ENCODE measurements at places on chromosomes 7 and 10.

GRCh38 chr7:2037808-2038522 is 194.8 kb downstream of the MAD1L1 start:
- DNase-seq, result no peak

DNA sequence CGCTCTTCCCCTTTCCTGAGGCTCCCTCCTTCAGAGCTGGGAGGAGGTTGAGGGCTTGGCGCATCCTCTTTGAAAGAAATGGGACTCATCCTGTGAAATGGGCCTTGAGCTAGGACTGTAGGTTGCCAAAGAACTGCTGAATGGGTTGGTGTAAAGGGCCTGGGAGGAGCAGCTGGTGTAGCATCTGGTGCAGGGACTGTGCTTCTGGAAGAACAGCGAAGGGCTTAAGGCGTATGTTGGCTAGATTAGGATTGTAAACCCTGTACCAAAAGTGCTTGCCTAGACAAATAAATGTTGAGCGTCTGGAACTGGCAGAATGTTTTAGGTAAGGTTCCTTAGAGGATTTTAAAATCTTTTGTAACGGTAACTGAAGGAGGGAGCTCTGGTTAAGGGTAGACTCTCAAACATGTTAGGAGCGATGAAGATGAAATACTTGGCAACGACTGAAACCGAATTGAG is 563 bp downstream of the STAM start:
- DNase-seq, result no peak

- DNase-seq, result no peak
Measured at GRCh38 chr10:98610301-98610700, 163.6 kb upstream of the HPS1 start.

DNA sequence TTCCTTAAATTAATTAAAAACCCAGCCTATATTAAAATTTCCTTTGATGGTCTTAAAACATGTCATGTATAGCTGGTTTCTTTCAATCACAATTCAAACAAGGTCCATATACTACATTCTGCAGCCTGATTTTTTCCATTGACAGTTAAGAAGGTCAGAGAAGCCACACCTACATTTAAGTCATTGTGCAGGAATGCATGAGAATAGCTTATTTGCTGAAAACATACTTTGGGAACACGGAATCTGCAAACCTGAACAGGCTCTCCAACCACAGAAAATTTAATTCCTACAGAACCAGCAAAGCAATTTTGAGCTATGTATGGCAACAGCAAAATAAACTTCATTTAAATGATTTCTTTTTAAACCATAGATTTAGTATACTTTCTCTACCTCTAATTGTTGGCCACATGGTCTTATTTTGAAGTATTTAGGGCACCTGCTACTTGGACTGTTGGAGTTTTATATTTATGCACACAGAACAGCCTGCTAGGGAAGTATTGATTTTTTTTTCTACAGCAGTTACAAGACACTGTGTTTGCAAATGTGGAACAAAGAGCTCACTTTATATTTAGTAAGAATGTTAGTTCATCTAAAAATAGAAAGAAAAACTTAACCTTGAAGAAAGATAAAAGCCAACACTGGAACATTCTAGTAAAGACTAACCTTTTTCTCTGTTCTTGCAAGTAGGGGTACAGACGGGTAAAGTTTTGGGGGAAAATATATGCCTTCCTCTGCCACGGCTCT is 240.9 kb upstream of the IMMP2L start:
- no peak for DNase-seq

- no peak for DNase-seq
Measured at GRCh38 chr10:52949899-52950298, 177.3 kb upstream of the MBL2 start.

DNA sequence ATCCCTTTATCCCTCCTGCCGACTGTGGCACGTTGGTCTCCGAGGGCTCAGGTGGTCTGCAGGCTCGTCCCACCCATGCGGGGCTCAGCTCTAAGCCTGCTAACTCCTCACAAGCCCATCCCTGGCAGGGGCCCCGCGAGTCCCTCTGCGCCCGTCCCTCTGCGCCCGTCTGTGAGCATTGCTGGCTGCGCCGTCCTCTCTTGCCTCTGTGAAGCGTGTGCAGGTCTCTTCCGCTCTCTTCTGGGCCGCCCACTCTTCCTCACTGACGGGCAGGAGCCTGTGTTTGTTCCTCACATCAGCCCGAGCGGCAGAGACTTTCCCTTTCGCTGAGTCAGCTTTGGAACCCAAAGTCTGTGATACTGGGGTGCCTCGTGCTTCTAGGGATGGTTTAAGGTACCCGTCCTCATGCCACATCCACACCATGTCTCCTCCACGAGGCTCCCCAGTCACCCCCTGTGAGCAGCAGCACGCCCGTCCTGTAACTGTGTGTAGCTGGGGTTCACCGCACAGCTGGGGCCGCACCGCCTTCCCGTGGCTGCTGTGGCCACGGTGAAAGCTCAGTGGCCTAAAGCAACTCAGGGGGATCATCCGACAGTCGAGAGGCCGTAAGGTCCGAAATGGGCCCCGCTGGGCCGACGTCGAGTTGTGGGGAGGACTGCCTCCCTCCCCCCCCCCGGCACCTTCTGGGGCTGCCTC is 35.5 kb downstream of the ADGRA1 start:
- DNase-seq, result no peak

DNA sequence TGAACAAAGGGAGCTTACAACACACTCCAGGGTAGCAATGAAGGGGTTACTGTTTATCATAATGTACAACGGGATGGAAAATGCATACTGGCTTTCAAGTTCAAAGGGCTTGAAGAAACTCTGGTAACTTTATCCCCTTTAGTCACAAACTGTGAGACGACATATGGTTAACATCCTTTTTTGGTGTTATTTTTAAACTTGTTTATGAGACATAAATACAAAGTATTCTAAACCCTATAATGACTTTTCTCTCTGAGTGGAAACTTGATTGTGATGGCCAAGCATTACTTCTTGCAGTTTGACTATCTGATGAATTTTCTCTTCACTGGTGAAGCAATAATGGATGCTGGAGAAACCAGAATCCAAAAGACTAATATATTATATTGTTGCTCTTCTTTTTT is 62.0 kb upstream of the SEMA3A start:
- no peak for DNase-seq

- no peak for DNase-seq
Measured at GRCh38 chr10:72098301-72098835, 10.0 kb upstream of the SPOCK2 start.

DNA sequence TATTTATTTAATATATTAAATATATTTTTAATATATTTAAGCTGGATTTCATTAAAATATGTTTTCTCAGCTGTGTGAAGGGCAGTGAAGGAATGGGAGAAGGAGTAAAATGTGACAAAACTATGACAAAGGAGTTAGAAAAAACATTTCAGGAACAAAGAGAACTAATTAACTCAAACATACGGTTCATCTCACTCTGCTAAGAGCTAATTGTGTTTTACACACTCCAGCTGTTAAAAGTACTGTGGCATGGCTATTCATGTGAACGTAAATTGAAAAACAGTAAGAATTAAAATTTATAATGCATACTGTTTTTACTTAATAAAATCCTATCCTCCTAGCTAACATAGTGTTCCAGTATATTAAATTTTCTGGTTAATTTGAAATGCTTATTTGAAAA is 262.5 kb upstream of the GNAI1 start:
- DNase-seq, result no peak

GRCh38 chr10:69451784-69452251 is 553 bp downstream of the TSPAN15 start:
- no peak for DNase-seq

- DNase-seq, result no peak
Measured at GRCh38 chr7:156456503-156457115, 184.0 kb upstream of the RNF32 start.

- DNase-seq, result no peak
Measured at GRCh38 chr7:103929901-103930311, 59.6 kb downstream of the RELN start.

- DNase-seq, result no peak
Measured at GRCh38 chr10:110407301-110408170, 90.2 kb upstream of the DUSP5 start.

DNA sequence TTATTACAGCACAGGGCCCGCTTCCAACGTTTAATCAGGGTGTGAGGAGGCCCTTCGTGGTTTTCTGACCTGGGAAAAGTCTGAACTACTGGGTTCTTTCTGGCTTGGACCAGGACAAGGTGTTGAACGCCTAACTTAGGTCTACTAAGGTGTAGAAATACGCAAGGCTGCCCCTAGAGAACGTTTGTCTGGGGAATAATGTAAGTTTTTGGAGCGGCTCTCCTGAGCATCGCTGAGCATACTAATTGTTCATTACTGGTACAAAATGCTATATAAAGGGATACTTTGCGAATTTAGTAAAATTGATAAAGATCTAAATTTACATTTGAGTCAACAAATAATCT is 32.4 kb upstream of the TOMM7 start:
- DNase-seq, result no peak

- DNase-seq, result no peak
Measured at GRCh38 chr7:130874071-130874915, 140.3 kb upstream of the KLF14 start.
